Daoy (cell line): ENCODE measurements at places on chromosomes 11 and 22. TPM values are rescaled to one million over a fixed set of nuclear protein-coding genes. Genes with fewer than 3 reads are reported as not detected.

DNA sequence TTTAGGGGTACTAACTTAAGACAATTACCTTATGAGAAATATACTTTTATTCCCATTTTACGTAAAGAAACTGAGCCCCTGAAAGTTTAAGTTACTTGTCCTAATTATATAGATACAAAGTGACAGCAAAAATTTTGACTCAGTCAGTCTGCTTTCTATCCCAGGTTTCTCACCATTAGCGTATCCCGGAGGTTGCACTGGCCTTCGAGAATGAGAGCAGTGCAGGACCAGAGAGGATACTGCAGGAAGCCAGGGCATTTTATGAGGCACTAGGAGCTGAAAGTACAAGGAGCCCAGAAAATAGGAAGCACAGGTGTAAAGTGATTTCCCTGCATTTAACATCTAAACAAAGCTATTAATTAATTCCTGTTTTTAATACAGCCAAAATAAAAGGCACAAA lies 55.4 kb downstream of the GRIA4 start:
- no peak for DNase-seq

- no peak for DNase-seq
Observed at GRCh38 chr22:46688949-46689348, 49.1 kb downstream of the CERK start.

DNA sequence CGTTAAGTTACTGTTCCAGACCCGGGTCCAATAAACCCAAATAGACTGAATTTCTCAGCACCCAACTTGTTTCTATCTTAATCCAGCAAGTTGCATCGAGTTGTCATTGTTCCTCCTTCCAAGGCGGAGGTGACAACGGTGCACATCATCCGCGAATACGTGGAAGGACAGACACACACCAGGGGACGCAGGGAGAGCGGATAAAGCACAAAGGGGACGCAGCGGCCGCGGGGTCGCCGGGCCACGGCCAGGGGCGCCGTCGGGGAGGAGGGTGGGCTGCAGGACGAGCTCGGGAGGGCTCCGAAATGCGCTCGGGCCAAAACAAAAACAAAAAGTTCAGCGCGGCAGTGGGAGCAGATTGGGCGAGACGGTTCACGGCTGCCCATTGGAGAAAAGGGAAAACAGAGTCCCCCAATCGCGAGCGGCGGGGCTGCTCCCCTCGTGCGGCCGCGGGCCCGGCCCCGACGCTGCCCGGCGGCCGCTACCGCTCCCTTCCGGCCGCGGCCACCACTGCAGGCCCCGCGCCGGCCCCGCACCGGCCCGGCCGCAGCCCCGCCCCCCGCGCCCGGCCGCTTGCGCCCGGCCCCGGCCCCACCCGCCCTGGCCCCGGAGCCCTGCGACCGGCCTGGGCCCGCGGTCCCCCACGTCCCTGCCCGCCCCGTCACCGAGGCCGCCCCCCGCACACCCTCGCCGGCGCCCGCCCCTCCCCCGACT lies 518 bp downstream of the KMT5B start:
- DNase-seq = peak; percentile 80

GRCh38 chr11:80451105-80451504 lies 1010.3 kb upstream of the TENM4 start:
- DNase-seq = no peak

- no peak for DNase-seq
Observed at GRCh38 chr11:29676993-29677392, 339.8 kb downstream of the KCNA4 start.

GRCh38 chr11:79431535-79431934 lies 9.3 kb downstream of the TENM4 start:
- DNase-seq = peak; percentile 86

MPPED1 gene
- not detected in 2 replicates for total RNA-seq

SCN4B gene
- 0.57 and 1.2 TPM in 2 replicates for total RNA-seq

DNA sequence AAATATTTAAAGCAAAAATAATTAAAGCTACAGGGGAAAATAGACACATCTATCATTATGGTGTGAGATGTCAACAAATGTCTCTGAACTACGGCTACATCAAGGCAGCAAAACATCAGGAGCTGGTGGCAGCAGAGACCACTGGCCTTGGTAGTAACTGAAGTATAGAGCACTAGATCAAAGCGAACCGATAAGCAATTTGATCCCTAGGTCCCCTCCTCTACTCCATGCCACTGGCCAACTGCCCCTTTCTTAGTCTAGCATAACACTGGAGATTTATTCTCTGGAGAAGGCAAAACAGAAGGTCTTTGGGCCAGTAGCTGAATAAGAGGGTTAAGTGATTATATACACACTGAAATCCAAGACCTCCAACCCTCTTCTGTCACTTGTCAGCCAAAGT lies 13.6 kb upstream of the RAB3IL1 start:
- DNase-seq = no peak
